ENCODE measurements at places on chromosomes 4 and X.

GRCh38 chr4:57265831-57266582, 155.8 kb upstream of the IGFBP7 start:
- DNase-seq = no peak

DNA sequence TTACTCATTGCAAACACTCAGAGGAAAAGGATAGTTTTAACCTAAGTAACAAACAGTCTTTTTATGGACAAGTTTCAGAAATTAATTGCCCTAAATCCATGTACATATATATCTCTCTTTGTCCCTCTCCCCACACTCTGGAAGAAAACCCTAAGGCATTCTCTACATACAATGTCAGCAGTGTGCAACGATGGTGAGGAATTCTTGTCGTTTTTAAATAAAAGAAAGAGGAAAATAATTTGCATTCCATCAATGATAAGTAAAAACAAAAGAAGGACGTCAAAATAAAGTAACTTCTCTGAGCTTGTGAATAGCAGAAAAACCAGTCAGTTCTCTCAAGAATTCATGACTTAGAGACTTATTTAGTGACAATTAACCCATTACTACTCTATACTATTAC, 550.5 kb upstream of the DIPK2B start:
- DNase-seq = no peak

DNA sequence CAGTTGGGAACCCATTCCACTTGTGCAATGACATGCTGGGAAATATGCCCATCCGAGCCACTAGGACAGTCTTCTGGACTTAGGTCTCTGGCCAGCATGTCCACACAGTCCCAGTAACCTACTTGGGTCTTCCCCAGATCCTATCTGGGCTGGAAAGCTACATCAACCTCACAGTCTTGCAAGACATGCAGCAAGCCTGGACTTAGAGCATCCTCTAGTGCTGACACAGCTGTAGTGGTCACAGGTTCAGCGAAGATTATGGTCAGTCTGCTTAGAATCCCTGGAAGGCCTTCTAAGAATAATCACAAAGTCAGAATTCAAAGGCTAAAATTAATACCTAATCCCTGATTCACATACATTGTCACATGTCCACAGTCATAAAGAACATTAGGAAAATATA, 842.7 kb downstream of the STPG2 start:
- DNase-seq = no peak

DNA sequence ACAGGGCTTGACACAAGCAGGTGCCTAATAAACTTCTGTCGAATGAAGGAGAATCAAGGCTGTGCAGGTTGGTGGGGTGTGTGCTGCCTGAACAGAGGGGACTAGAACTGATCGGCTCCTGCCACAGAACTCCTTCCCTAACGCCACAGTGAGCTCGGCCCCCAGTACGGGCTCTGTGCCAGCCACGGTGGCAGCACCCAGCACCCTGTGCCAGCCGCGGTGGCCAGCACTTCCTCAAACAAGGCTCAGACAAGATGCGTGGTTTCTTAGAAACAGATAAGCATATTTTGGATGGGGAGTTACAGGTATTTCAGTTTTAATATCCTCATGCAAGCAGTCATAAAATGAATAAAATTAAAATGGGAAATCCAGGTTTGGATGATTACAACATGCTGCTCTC, 26.0 kb upstream of the C4orf50 start:
- no peak for DNase-seq

DNA sequence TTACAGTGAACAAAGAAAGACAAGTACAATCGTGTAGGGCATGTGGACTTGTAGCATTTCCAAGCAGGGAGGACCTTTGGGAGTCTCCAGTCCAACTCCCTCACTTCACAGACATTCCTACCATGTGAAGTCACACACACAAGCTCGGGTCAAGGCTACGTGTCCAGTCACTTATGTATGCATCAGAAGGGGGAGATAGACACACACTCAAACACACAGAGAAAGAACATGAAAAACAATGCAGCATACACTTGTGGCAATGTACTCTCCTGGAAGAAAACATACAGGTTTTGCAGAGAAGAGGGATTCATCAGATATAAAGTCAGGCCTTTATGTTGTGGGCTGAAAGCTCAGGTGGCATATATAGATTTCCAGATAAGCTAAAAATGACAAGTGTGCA, 136.1 kb upstream of the MID1 start:
- no peak for DNase-seq

GRCh38 chrX:1649621-1650020, 34.8 kb downstream of the ASMT start:
- no peak for DNase-seq

- DNase-seq = no peak
Observed at GRCh38 chrX:153414856-153415510, 3.7 kb downstream of the ZFP92 start.

GRCh38 chr4:137623013-137623412, 90.7 kb upstream of the PCDH18 start:
- no peak for DNase-seq

DNA sequence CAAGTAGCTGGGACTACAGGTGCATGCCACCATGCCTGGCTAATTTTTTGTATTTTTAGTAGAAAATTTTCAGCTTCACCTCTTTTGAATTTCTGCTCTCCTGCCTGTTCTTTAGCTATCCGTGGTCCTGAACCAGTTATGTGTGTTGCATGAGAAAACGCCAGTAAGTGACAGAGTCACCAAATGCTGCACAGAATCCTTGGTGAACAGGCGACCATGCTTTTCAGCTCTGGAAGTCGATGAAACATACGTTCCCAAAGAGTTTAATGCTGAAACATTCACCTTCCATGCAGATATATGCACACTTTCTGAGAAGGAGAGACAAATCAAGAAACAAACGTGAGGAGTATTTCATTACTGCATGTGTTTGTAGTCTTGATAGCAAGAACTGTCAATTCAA, 13.9 kb downstream of the ALB start:
- no peak for DNase-seq

DNA sequence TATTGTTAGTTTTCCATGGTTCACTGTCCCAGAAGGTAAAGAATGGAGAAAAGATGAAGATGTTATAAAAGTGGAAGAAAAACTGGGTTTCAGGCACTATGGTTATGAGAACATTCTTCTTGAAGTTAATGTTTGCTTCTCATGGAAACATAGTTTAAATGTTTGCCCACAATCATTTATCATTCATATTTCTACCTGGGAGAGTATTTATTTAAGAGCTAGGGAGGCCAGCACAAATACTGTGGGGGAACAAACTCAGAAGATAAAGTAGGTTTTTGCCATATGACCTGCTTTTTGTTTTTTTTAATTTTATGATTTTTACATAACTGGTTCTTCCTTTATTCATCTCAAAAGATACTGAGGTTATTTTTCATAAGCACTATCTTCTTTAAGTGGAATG, 96.8 kb downstream of the GC start:
- no peak for DNase-seq

DNA sequence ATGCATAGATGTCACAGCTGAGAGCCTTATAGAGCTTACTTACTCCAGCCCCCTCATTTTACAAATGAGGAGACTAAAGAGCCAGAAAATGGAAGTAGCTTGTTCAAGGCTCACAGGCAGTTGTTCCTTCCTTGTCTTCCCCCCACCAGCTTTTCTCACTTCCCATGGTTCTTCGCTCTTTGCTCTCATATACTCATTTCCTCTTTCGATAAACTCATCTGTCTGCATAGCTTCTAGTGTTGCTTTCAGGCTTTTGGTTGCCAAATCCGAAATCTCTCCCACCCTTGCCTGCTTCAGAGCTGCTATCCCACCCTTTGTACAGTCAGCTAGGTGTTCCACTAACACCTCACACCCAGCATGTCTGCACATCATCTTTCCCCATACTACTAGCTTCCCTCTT, 25.0 kb upstream of the GJB1 start:
- no peak for DNase-seq

DNA sequence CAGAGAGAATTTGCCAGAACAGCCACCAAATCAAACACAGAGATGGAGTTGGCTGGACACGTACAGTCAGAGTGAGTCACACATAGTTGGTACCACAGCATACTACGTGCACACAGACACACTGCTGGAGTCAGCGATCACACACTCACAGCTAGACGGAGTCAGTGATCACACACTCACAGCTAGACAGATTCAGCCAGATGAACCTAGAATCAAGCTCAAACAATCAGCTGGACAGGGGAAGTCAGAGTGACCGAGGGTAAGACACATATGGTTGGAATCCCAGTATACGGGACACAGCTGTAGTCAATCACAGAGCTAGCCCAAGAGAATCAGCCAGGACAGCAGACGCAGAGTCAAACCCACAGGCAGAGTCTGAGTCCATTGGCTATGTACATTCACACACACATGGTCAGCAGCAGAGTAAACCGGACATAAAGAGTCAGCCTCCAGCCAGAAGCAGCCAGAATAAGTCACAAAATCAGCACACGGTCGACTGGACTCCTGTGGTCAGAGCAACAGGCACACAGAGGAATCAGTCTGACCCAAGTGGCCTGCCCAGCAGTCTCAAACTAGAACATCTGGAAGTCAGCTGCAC, 4.6 kb downstream of the SLC38A5 start:
- no peak for DNase-seq

GRCh38 chr4:185275501-185275900, 66.1 kb downstream of the SNX25 start:
- DNase-seq = no peak

- DNase-seq = no peak
Observed at GRCh38 chrX:134664202-134664601, 5.9 kb upstream of the PLAC1 start.

- DNase-seq = no peak
Observed at GRCh38 chr4:112771-113170, 11.5 kb upstream of the ZNF718 start.

DNA sequence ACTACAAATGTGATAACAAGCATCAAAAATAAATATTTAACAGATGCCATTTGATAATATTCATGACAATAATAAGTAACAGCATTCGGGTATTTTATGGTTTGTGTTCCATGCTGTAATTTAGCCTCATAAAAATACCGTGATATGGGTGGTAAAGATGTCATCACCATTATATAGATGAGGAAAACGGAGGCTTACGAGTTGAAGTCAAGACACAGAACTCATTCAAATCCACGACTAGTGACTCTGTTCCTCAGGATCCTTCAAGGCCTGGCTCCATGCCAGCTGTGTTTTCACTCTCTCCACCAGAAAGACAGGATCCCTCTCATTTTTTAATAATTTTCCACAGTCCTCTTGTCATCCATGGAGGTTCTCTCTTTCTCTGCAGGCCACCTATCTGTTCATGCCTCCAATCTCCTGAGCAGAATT, 94.5 kb downstream of the APBB2 start:
- DNase-seq = no peak

- no peak for DNase-seq
Observed at GRCh38 chr4:101254776-101255175, 92.5 kb downstream of the PPP3CA start.

- no peak for DNase-seq
Observed at GRCh38 chr4:108519911-108520601, 100.3 kb upstream of the RPL34 start.

DNA sequence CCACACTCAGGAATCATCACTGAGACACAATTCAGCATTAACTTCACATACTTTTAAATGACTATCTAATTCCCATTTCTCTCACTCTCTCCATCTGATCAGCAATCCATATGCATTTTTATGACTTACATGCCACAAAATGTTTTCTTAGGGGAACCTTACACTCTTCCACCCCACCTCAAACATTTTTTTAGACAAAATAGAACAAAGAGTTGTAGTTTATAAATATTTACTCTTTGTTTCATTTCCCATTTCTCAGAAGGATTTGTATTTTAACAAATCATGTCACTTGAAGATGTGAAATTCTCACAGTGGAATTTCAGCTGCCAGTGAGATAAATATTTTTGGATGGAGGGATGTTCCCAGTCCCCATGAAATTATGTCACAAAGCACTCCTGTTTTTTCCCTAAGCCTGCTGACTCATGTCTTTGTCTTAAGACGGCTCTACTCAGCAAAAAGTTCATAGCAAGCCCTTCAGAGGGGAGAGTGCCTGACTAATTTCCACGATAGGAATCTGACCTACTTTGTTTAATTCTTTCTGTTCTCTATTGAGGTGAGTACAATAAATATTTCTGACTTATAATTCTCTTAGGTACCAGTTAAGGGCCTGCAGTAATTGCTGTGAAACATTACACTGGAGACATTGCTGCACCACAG, 257.7 kb downstream of the THOC2 start:
- DNase-seq = no peak

- no peak for DNase-seq
Observed at GRCh38 chr4:139921429-139922184, 232.4 kb downstream of the MAML3 start.

DNA sequence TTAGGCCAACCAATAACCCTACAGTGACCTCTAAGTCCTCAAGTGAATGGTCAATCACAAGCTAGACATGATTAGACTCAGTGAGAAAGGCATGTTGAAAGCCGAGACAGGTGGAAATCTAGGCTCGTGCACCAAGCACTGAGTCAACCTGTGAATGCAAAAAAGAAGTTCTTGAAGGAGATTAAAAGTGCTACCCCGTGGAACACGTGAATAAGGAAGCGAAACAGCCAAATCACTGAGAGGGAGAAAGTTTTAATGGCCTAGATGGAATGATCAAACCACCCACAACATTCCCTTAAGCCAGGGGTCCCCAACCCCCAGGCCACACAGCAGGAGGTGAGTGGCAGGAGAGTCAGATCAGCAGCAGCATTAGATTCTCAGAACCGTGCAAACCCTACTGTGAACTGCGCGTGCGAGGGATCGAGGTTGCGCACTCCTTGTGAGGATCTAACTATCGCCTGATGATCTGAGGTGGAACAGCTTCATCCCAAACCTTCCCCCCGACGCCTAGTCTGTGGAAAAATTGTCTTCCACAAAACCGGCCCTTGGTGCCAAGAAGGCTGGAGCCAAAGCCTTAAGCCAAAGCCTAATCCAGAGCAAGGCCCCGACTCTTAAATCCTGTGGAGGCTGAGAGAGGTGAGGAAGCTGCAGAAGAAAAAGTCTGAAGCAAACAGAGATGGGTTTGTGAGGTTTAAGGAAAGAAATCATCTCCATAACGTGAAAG, 19.5 kb upstream of the PDE6B start:
- no peak for DNase-seq

- no peak for DNase-seq
Observed at GRCh38 chr4:8351931-8352367, 82.4 kb downstream of the HTRA3 start.
